ENCODE measurements at places on chromosomes 1 and 21.
A peak's percentile ranks its signal among the peaks of the same experiment; 100 is the strongest.

DNA sequence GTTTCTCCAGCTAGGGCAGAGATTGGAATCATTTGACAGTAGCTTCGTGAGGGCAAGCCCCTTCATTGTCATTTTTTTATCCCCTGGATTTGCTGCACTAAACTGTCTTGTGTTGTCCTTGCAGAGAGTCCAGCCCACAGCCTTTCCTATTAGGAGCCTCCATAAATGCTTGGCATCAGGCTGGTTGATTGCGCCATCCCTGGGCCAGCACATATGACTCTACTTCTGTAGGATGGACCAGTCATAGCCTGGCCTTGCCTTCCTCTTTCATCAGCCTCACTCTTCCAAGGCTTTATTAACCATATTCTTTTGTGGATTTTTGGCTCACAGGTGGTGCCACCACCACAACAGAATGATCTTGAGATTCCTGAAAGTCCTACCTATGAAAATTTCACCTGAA lies 31.4 kb downstream of the LY9 start:
- DNase-seq: no peak

DNA sequence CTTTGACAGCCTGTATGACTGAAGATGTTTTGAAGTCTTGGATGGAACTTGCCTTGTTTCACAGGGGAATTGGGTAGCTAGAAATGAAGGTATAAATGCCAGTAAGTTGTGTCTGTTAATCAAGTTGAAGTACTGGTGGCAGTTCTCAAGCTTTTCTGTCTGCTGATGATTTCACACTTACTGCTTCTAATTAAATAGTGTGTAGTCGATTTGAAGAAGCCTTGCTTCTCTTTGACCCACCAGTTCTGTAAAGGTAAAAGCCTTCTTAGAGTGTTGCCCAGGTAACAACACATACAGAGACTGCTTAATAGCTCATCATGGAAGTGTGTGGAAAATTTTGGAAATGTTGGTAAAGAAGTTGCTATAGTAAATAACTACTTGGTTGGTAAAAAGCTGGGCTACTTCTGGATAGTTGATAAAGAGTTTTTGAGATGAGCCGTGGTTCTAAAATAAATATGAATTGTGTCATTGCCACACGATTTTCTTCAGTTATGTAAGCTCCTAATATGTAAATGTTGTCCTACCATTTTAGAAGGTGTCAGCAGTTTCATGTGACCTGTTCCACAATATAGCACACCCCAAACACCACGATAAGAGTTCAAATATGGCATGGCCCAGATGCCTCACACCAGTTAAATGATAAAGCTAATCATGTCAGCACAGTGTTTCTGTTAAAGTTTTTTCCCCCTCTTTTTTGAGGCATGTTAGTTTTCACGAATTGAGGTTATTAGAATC lies 7.4 kb downstream of the RABGAP1L start:
- DNase-seq: no peak

GRCh38 chr1:97160818-97161217 lies 439.2 kb downstream of the PTBP2 start:
- no peak for DNase-seq

- DNase-seq: no peak
Observed at GRCh38 chr1:21229246-21230000, 52.7 kb upstream of the EIF4G3 start.

GRCh38 chr1:160432371-160432786 lies 32.0 kb downstream of the VANGL2 start:
- DNase-seq: no peak

- DNase-seq: no peak
Observed at GRCh38 chr1:20837554-20838192, 50.6 kb upstream of the HP1BP3 start.

DNA sequence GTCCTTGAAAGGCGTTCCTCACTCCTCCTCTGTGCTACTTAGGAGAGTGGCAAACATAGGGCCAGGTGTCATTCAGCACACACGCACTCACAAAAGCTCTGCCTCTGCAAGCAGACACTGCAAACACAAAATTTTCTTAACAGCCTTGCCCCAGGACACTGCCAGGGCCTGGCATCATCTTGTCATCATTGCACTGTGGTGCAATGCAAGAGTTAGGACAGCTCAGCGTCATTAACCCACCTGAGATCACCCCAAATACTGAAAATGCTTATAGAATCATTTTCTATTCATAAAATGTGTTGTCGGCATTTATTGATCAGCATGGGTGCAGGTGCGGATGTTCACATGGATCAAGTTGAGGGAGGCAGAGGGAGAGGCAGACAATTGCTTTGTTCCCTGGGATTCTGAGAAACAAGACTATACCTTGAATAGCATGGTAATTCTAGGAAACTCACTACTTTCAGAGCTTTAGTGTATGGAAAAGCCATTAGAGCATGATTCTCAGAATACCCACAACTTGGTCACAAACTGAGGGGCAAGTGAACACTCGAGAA lies 3.0 kb downstream of the ADAM30 start:
- DNase-seq: no peak

DNA sequence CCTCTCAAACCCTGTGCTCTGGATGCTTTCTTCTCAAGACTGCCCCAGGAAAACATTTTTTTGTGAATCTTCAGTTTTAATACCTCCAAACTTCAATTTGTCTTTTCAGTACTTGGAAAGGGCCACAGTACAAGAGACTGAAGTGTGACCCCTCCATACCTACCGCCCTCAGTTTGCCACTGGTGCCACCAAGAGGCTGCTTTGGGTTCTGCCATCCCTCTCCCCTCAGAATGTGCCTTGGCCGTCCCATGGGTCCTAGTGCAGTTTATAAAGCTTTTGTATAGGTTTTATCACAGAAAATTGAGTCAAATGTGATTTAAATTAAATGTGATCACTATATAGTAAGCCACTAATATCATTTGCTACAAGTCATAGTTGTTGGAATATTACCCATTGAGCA lies 60.8 kb upstream of the PGD start:
- peak; percentile 41 for DNase-seq

DNA sequence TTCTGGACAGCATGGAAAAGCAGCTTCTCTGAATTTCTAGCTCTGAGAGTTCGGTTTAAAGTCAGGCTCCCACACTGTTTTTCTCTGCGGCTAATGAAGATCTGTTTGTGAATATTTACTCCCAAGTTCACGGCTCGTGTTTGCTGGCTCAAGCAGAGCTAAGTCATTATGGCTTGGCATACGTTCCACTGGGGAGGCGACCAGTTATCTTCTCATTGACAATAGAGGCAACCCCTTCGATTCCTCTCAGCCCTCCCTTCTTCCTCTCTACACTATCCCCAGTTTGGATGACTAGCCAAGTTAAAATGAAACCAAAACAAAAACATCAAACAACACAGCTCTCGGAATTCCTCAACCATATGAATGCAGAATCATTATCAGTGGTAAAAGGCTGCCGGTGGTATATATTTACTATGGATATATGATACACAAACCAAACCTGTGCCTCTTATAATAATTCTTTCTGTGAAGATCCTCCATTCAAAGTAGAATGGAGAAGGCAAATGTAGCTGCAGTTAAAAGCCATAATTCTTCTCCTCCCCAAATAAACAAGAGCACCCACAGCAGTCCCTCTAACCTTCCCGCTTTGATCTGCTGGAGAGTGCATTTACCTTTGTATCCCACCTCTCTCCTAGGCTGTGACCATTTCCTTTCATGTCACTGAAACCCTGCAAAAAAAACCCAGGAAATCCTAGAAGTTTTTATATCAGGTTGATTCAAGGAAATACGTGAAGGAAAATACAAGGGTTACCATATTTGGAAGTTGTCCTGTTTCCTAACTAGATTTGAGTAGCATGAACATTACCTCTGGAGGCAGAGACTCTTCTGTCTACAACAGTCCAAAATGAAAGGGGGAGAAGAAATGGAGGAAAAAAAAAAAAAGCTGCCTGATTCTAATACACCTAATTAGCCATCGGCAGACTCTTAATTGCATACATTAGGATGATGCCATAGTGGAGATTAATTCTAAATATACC lies 108.3 kb upstream of the USH2A start:
- no peak for DNase-seq

- peak; percentile 23 for DNase-seq
Observed at GRCh38 chr1:2534687-2535441, 4.8 kb upstream of the HES5 start.

DNA sequence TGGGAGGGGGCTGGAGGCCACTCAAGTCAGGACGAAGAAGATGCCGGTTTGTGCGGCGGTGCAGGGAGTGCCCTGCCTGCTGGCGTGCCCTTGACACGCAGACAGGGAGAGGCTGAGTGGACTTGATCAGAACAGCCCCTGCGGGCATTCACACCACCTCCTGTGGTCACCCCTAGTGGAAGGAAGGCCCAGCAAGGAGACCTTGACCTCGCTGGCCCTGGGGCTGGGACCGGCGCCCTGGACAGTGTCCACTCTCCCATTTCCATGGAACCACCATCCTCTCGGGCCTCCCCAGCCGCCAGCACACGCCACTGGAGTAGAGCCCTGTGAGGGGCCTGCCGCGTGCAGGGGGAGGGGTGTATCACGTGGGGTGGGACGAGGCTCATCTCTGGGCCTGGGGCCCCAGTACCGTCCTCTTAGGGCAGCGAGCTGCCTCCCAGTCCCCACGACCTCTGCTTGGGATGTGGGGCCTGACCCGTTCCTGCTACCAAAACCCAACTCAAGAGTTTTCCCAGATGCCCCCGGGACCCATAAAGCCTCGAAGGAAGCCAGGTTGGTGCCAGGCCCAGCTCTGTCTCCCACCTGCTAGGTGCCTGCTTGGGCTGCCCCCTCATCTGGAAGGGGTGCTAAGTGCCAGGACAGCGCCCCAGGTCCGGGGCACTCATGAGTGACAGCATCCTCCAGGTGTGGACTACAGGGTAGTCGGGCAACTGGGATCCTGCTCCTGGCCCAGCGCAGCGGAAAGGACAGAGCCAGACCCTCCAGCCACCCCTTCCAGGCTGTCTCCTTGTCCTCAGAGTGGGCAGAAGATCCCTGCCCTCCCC lies 62.8 kb downstream of the SLX9 start:
- DNase-seq: no peak

- no peak for DNase-seq
Observed at GRCh38 chr1:163535807-163536206, 214.1 kb downstream of the NUF2 start.

DNA sequence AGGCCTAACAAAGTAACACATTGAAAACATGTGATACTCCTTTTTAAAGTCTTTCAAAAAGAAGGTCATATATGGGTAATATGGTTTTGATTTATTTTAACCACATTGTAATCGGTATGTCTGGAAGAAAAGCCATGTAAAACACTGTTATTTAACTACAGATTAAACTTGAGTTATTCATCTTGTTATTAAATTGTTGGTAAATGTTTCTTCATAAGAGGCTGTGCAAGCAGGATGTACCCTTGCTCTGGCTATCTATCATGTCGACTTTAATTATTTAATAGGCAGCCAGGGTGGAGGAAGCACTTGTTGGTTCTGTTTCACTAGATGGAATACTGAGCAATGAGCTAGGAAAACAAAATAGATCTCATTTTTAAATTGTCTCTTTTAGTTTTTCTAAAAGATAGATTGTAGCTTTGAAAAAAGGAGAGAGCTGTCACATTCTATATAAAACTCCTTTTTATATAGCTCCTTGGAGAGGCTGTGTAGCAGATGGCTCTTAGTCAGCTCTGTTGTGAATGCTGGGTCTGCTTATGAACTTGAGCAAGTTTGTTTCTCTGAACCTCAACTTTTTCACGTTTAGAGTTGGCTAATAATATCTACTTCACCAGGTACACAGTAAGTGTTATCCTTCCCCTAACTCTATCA lies 39.5 kb downstream of the LRRC8B start:
- DNase-seq: no peak

DNA sequence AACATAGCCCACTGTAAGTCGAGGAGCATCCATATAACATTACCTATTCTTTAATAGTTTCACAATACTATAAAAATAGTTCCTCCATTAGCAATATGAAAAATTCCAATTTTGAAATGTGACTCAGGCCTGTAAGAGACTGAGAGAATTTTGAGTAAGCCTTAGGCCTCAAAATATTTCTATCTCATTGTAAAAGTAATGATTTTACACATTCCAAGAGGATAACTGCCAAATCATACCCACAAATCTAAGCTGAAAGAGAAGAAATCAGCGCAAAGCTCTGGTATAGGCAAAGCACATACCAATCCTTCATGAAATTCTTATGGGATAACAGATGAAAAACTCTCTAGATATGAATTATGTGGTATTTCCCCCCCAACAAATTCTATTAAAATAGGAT lies 144.1 kb downstream of the CDC42BPA start:
- DNase-seq: no peak

- no peak for DNase-seq
Observed at GRCh38 chr1:32399843-32400242, 5.6 kb upstream of the BSDC1 start.

DNA sequence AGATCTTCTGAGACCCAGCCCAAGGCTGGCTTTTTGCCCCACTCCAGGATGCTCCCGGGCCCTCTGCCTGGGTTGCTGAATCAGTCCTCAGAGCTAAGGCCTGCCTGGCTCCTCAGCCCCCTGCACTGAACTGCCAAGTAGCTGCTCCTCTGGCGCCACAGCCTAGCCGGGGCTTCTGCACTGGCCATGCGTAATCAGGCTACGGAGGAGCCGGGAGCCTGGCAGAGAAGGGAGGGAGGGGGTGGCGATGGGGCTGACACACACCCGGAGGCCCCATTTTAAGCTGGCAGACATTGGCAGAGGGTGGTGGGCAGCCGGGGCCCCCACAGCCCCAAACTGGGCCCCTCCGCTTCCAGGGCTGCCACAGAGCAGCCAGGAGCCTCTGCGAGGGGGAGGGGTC lies 38.7 kb downstream of the ALPL start:
- DNase-seq: no peak

GRCh38 chr21:33112681-33113080 lies 42.7 kb downstream of the OLIG1 start:
- DNase-seq: no peak

DNA sequence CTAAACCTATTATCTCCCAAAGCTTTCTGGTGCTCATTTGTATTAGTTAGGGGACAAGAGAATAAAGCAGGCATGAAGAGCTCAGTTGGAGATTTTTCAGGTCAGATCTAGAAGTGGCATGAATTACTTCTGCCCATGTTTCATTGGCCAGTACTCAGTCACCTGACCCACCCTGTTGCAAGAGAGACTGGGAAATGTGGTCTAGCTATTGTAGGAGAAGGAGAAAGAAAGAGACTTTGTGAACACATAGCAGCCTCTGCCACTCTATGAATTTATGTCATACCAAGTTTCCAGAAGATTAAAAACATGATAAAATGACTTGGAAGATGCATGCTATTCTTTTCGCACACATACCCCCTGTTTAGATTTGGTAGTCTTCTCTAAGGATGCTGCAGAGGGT lies 302.3 kb upstream of the RUNX1 start:
- no peak for DNase-seq

GRCh38 chr1:52636721-52637695 lies 4.0 kb downstream of the SHISAL2A start:
- no peak for DNase-seq

DNA sequence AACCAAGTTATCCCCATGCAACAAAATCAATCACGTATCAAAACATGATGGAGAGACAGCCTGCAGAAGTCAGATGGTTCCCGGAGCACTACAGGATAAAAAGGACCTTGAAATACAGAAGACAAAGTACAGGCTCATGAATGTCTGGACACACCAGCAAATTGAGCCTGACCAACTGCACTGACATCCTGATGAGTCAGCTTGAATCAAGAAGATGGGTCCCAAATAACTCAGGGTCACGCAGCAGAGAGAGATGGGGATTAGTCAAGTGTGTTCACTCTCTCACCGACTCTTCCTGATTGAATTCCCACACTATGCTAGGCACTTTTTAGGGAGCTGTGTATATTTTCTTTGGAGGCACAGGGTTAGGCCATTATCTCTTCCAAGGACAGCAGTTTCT lies 71.1 kb upstream of the DIRAS3 start:
- DNase-seq: no peak
